ENCODE measurements at places on chromosomes 3 and 15.

GRCh38 chr3:171970301-171970788, 69.0 kb upstream of the FNDC3B start:
- DNase-seq: no peak

DNA sequence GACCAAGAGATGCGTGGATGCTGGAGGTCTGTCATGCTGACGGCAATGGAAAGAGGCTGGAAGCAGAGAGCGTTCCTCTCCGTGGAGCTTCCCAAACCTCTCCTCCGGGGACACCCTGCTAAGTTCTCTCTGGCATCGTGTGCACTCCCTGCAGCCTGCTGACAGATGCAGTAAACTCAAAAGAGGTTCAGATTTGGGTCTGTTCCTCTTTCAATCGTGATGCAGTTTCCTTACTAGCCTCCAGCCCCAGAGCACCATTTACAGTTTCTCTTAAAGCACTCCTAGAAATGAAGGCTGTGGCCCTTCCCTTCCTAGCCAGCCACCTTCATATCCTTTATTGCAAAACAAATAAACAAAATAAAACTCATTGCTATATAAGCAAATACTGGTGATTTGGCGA, 47.3 kb upstream of the LRRC58 start:
- no peak for DNase-seq

- DNase-seq: no peak
These were observed 41.4 kb downstream of the SORD start for GRCh38 chr15:45064386-45064785.

- no peak for DNase-seq
These were observed 202.6 kb downstream of the UACA start for GRCh38 chr15:70560617-70561328.

DNA sequence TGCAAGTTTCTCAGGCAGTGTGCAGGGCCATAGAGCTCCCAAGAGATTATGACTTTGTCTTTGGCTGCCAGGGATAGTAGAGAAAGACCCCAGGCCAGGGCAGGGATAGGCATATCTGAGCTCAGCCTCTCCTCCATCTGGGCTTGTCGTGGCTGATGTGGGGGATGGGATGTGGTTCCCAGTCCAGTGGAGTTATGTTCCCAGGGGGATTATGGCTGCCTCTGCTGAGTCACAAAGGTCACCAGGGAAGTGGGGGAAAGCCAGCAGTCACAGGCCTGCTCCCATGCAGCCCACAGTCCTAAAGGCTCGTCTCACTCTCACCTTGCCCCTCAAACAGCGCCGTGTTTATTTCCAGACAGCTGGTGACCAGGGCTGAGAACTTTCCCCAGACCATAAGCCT, 354.9 kb downstream of the SI start:
- DNase-seq: no peak

GRCh38 chr3:33904730-33905129, 106.3 kb downstream of the PDCD6IP start:
- no peak for DNase-seq

DNA sequence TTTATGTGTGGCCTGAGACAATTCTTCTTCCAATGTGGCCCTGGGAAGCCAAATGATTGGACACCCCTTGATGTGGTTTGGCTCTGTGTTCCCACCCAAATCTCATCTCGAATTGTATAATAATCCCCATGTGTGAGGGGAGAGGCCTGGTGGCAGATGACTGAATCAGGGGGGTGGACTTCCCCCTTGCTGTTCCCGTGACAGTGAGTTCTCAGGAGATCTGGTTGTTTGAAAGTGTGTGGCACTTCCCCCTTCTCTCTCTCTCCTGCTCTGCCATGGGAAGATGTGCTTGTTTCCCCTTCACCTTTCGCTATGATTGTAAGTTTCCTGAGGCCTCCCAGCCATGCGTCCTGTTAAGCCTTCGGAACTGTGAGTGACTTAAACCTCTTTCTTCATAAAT, 60.1 kb upstream of the PARL start:
- no peak for DNase-seq

- no peak for DNase-seq
These were observed 11.0 kb upstream of the BNC1 start for GRCh38 chr15:83295417-83295816.

All from activated CD8-positive, alpha-beta memory T cell treated with anti-CD3 and anti-CD28 coated beads for 1 hour (primary cell).